Activated CD8-positive, alpha-beta T cell treated with anti-CD3 and anti-CD28 coated beads for 36 hours (primary cell): ENCODE measurements at places on chromosomes 7 and 10.

- H3K36me3 ChIP-seq = no peaks in the 10 kb centered on the region
- H3K27ac ChIP-seq = no peak overlapping the region
- H3K4me3 ChIP-seq = no peak overlapping the region
These were observed 55.5 kb downstream of the KLF6 start for GRCh38 chr10:3729397-3729976.

- H3K27ac ChIP-seq = no peak overlapping the region
- H3K27me3 ChIP-seq = peaks cover 12% of the 10 kb centered on the region
- no peaks in the 10 kb centered on the region for H3K4me1 ChIP-seq
- no peak for DNase-seq
- no peaks in the 10 kb centered on the region for H3K36me3 ChIP-seq
These were observed 184.7 kb upstream of the PFKP start for GRCh38 chr10:2882628-2883027.

DNA sequence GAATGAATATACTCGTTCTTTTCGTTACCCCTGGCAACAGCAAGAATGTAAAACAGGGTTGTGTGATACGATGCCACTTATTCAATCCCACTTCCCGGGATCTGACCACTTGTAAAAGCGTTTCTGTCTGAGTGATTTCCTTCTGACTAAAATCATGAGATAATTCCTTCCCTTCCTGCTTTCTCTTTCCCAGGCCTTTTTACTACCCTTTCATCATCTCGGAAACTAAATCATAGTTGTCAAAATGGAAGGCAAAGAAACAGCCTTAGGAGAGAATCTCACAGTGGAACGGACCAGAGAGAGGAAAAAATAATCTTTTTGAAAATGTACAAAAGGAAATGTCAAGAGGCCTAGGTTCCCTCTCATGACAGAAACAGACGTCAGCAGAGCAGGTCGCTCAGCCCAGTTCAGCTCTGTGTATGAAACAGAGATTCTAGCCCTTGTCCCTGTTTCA is 29.8 kb downstream of the DIP2C start:
- peaks cover 4% of the 10 kb centered on the region for H3K27me3 ChIP-seq
- no peak for DNase-seq
- no peak overlapping the region for H3K4me3 ChIP-seq
- no peak overlapping the region for H3K27ac ChIP-seq
- no peaks in the 10 kb centered on the region for H3K36me3 ChIP-seq

DNA sequence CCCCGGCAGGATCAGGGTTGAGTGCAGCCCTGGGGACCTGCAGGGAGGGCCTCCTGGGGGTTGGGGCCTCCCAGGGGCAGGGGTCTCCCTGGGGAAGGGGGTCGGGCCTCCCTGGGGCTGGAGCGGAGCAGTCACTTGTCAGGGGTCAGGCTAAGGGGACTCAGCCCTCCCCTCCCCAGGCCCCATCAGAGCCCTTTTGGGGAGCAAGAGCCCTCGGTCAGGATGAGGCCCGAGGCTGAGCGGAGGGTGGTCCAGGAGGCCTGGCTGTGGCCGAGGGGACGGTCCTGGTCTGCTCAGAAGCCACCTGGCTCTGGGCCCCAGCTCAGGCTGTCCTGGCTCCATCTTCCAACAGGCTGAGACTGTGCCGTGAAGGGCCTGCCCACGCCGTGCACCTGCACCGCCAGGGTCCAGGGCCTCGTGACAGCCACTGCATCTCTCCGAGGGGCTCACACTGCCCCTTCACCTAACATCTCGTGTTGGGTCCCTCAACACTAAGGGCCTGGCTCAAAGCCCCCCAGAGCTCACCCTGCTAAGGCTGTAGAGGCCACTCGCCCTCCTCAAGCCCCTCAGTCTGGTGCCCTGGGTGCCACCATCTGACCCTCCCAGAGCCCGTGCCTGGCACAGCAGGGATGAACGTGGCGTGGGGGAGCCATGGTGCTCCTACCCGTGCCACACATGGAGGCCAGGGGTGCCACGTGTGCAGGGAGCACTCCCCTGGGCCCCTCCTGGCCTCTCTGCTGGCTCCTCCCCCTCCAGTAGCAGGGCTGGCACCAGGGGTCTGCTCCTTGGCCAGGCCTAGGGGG is 12.9 kb downstream of the BHLHA15 start:
- peaks cover 4% of the 10 kb centered on the region for H3K4me1 ChIP-seq
- peaks cover 7% of the 10 kb centered on the region for H3K36me3 ChIP-seq
- DNase-seq = no peak
- H3K27me3 ChIP-seq = no peaks in the 10 kb centered on the region
- no peak overlapping the region for H3K4me3 ChIP-seq

GRCh38 chr10:103616705-103617601 is 123.4 kb downstream of the NEURL1 start:
- no peak for DNase-seq
- H3K27me3 ChIP-seq = no peaks in the 10 kb centered on the region
- H3K27ac ChIP-seq = no peak overlapping the region
- H3K4me3 ChIP-seq = no peak overlapping the region

- H3K4me1 ChIP-seq = peaks cover 15% of the 10 kb centered on the region
- DNase-seq = no peak
- H3K27ac ChIP-seq = no peak overlapping the region
- no peak overlapping the region for H3K4me3 ChIP-seq
These were observed 340.3 kb downstream of the FRMD4A start for GRCh38 chr10:13990392-13990805.

- H3K36me3 ChIP-seq = no peaks in the 10 kb centered on the region
- no peak for DNase-seq
- H3K27me3 ChIP-seq = peaks cover 7% of the 10 kb centered on the region
- H3K27ac ChIP-seq = peak overlapping the region; percentile 50
These were observed 26.1 kb upstream of the TRUB1 start for GRCh38 chr10:114911801-114912469.

- H3K4me3 ChIP-seq = no peak overlapping the region
- H3K27me3 ChIP-seq = no peaks in the 10 kb centered on the region
- no peak for DNase-seq
- peaks cover 23% of the 10 kb centered on the region for H3K36me3 ChIP-seq
These were observed 22.4 kb downstream of the STN1 start for GRCh38 chr10:103895411-103896186.

GRCh38 chr7:118606602-118607001 is 382.1 kb downstream of the ANKRD7 start:
- H3K4me3 ChIP-seq = no peak overlapping the region
- H3K4me1 ChIP-seq = no peaks in the 10 kb centered on the region
- H3K27ac ChIP-seq = no peak overlapping the region
- no peaks in the 10 kb centered on the region for H3K36me3 ChIP-seq
- no peaks in the 10 kb centered on the region for H3K27me3 ChIP-seq

DNA sequence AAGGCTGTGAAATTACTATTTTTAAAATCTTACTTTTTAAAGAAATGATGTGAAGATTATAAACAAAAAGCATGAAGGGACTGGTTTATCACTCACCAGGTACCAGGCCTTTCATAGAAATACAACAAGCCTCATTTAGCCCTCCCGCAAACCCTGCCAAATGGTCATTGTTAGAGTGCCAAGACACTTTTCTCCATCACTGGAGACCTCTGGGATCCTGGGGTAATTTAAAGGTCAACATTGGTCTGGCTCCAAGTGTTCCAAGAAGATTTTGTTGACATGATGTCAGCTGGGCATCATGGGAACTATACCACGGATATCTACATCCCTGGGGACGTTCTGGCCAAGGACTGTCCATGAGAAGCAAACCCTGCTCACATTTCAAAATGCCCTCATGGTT is 138.0 kb upstream of the FRMD4A start:
- H3K4me1 ChIP-seq = no peaks in the 10 kb centered on the region
- H3K36me3 ChIP-seq = no peaks in the 10 kb centered on the region
- H3K27me3 ChIP-seq = peaks cover 16% of the 10 kb centered on the region
- H3K4me3 ChIP-seq = no peak overlapping the region
- no peak overlapping the region for H3K27ac ChIP-seq

GRCh38 chr10:55837273-55837672 is 523.8 kb downstream of the ZWINT start:
- no peak overlapping the region for H3K27ac ChIP-seq
- no peaks in the 10 kb centered on the region for H3K27me3 ChIP-seq
- DNase-seq = no peak
- no peak overlapping the region for H3K4me3 ChIP-seq
- H3K4me1 ChIP-seq = no peaks in the 10 kb centered on the region
- H3K36me3 ChIP-seq = no peaks in the 10 kb centered on the region

- H3K4me3 ChIP-seq = no peak overlapping the region
- DNase-seq = no peak
- no peak overlapping the region for H3K27ac ChIP-seq
- no peaks in the 10 kb centered on the region for H3K4me1 ChIP-seq
These were observed 7.1 kb upstream of the KLHL7 start for GRCh38 chr7:23098460-23098859.

DNA sequence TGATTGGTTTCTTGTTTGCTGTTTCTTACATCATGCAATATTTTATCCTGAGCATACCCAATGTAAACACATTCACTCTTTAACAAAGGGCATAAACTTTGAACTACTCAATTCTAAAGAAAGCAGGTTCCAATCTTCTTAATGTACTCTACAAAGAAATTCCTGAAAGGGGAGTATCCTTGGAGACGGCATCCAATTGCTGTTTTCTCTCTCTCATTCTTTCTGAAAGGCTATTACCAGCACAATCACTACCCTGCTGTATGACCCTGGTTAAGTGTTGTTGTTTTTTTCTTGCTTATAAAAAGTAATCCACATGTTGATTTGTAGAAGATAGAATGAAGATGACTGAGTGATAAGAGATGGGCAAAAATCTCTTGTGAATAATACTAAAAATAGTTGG is 176.0 kb downstream of the ZNF365 start:
- no peaks in the 10 kb centered on the region for H3K27me3 ChIP-seq
- H3K4me1 ChIP-seq = no peaks in the 10 kb centered on the region
- H3K27ac ChIP-seq = no peak overlapping the region
- no peak for DNase-seq

DNA sequence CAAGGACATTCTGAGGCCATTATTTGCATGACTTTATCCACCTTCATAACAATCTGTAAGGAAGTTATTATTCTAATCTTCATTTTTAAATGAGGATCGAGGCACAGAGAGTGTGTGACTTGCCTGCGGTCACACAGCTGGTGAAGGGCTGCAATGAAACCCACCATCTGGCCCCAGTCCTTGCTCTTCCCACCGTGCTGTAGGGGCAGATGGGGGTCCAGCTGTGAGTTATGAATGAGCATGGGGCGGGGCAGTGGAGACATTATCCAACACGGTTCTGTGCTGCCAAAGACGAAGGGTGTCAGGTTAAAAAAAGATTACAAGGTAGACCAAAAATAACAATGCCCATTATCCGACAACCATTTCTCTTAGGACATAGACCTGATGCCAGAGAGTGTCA is 417.5 kb upstream of the MGMT start:
- H3K27ac ChIP-seq = no peak overlapping the region
- no peak overlapping the region for H3K4me3 ChIP-seq
- H3K27me3 ChIP-seq = no peaks in the 10 kb centered on the region
- no peak for DNase-seq
- H3K4me1 ChIP-seq = no peaks in the 10 kb centered on the region

DNA sequence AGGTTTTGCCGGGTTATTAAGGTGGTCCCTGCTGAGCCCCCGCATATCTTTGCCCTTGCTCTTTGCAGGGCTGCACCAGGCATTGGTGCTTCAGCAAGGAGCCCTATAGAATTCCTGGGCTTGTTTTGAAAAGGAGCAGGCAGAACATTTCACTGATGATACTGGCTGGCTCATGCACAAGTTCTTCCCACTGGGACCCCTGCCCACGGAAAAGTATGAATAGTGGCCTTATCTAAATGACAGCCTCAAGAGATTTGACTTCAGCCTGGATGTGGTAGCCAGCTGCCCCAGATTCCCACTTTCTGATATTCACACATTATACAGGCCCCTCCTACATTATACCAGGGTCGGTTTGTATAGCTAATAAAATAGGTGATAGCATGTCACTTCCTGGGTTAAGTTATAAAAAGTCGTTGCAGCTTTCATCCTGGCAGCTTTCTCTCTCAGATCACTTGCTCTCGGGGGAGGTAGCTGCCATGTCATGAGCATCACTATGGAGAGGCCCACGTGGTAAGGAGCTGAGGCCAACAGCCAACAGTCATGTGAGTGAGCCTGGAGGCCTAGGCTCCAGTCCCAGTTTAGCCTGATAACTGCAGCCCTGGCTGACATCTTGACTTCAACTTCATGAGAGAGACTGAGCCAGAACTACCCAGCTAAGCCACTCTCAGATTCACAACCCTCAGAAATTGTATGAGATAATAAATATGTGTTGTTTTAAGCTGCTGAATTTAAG is 16.8 kb upstream of the CRTAC1 start:
- H3K27ac ChIP-seq = no peak overlapping the region
- no peaks in the 10 kb centered on the region for H3K36me3 ChIP-seq
- DNase-seq = no peak
- peaks cover 26% of the 10 kb centered on the region for H3K27me3 ChIP-seq
- H3K4me1 ChIP-seq = peaks cover 4% of the 10 kb centered on the region

- no peak overlapping the region for H3K4me3 ChIP-seq
- no peak overlapping the region for H3K27ac ChIP-seq
These were observed 556.8 kb upstream of the GHITM start for GRCh38 chr10:83582407-83583095.

DNA sequence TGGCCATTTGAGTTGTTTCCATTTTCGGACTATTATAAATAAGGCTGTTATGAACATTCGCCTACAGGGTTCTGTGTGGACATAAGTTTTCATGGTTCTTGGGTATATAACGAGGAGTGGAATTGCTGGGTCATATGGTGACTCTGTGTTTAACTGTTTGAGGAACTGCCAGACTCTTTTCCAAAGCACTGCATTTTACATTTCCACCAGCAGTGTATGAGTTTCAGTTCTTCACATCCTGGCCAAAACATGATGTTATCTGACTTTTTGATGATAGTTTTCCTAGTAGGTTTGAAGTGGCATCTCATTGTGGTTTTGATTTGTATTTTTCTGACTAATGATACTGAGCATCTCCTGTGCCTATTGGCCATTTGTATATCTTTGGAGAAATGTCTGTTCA is 5.4 kb downstream of the SUV39H2 start:
- peaks cover 22% of the 10 kb centered on the region for H3K4me1 ChIP-seq
- no peak overlapping the region for H3K4me3 ChIP-seq
- peak overlapping the region; percentile 8 for H3K27ac ChIP-seq

DNA sequence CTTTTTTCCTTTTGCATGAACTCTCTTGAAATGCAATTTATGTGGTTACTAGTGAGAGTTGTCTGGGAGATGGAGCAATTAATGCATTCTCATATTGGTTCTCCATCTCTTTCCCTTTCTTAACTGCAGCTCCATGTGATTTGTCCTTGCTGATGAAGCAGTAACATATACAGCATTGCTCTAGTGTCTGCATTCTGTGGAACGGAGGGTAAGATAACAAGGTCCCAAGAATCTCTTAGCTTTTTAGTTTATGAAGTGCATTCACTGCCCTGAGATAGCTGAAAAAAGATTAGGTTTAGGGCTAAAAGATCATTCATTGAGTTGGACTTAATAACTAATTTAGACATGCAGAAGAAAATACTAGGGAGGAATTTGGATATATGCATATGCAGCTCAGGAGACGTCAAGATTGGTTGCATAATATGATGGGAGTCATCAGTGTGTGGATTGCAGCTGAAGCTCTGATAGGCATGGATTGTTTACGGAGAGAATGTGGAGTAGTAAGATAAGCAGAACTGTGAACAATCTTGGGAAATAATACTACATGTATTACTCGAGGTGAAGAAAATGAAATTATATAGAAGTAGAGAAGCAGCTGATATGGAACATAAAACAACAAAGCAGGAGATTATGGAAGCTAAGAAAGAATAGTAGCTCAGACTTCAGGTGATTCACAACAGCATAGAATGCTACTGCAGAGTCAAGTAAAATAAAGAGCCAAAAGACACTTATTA is 404.7 kb downstream of the ARL4A start:
- H3K4me3 ChIP-seq = no peak overlapping the region
- no peaks in the 10 kb centered on the region for H3K4me1 ChIP-seq
- H3K27me3 ChIP-seq = peaks cover 2% of the 10 kb centered on the region
